Testis (tissue), 5 donors: ENCODE measurements at places on chromosomes 2 and 18. TPM values are rescaled to one million over a fixed set of nuclear protein-coding genes. Genes with fewer than 3 reads are reported as not detected.

Gene MC2R
- not detected for total RNA-seq

Gene MOGAT1
- not detected for total RNA-seq

Gene NLRC4
- total RNA-seq: 0.63 TPM

Gene FAM110C
- 13.5 TPM for total RNA-seq

Gene SCYGR7
- not detected for total RNA-seq

Gene MTX2
- total RNA-seq: 58.0 TPM

Gene TRAK2
- 15.7 TPM for total RNA-seq

Gene LYPD6
- total RNA-seq: 10.2 TPM

Gene FABP1
- total RNA-seq: not detected

Gene NYAP2
- total RNA-seq: 0.25 TPM

Gene SFT2D3
- total RNA-seq: 12.9 TPM

Gene BUB1
- 50.5 TPM for total RNA-seq

Gene GFPT1
- 25.6 TPM for total RNA-seq

Gene PREB
- 84.0 TPM for total RNA-seq

Gene CXCR4
- 9.5 TPM for total RNA-seq

- DNase-seq: no peak
Measured at GRCh38 chr2:70747284-70747683, 20.7 kb downstream of the ADD2 start.

DNA sequence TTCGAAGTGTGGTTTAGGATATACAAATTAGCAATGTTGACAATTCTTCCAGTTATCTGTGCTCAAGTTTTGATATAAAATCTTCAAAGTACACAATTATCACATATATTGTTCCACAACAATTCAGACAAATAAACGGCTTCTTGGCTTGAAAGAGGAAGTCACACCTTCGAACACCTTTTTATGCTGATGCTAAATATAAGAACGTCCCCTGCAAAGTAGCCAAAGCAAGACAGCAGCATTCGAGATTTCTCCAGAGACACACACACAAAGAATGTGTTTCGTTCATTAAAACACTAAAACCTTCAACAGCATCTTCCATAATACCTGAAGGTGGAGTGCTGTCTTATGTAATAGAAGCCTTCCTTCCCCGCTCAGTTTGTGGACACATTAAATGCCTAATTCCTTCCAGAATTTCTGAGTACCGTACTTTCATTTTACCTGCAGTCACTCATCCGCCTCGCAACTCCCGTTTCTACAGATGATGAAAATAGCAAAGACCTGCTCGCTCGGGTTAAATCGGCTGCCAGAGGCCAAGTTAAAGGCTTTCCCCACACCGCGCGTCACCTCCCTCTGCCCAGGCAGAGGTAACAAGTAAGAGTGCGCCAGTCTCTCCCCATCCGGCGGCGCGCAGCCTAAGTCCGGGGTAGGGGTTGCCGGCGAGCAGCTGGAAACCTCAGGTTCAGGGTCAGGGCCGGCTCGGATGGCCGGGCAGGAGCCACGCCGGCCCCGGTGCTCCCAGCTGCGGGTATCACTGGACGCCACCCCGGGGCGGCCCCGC is 847 bp downstream of the SERPINE2 start:
- peak; percentile 56 for DNase-seq

- DNase-seq: no peak
Measured at GRCh38 chr2:171310889-171311288, 122.9 kb downstream of the METTL8 start.

- DNase-seq: no peak
Measured at GRCh38 chr18:77147418-77147852, 14.9 kb upstream of the MBP start.

DNA sequence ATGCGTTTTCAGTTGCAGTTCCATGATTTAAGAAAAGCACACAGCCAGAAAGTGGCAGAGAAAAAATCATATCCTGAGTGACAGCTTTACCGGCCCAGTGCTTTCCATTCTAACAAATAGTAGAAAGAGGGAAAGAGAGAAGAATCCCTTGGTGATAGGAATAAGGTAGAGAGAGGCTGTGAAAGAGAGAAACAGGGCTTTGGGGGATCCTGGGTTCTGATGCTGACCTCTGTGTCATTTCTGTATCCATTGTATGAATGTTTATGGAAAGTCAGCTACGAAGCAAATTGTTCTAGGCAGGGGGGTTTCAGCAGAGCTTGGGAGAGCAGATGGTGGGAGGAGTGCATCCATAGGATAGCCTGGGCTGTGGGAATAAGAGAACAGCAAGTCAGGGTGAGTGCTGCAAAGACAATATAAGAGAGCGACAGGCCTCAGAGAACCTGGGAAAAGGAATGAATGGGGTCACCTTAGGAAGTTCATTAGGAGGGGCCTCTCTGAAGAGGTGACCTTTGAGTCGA is 203.4 kb upstream of the TNP1 start:
- DNase-seq: no peak

GRCh38 chr2:7878786-7879482 is 802.9 kb upstream of the ID2 start:
- no peak for DNase-seq

- DNase-seq: peak; percentile 90
Measured at GRCh38 chr2:241540771-241541561, 17.6 kb upstream of the BOK start.

- peak; percentile 7 for DNase-seq
Measured at GRCh38 chr2:108907822-108908712, 81.0 kb downstream of the EDAR start.

- no peak for DNase-seq
Measured at GRCh38 chr2:231452799-231453508, 11.3 kb downstream of the NCL start.

DNA sequence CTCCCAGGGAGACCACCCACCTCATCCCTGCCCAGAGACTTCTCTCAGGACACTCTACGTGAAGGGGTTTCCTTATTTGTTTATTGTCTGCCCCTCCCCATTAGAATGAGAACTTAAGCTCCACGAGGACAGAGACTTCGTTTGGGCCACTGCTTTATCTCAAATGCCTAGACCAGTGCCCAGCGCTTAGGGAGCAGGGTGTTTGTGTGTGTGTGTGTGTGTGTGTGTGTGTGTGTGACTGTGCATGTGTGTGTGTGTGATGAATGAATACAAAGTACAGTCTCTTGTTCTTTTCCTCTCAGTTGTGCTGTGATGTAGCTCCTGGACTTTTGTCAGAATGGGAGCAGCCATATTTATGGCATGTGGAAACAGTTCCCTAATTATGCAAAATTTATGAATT is 34.4 kb upstream of the CABYR start:
- no peak for DNase-seq

DNA sequence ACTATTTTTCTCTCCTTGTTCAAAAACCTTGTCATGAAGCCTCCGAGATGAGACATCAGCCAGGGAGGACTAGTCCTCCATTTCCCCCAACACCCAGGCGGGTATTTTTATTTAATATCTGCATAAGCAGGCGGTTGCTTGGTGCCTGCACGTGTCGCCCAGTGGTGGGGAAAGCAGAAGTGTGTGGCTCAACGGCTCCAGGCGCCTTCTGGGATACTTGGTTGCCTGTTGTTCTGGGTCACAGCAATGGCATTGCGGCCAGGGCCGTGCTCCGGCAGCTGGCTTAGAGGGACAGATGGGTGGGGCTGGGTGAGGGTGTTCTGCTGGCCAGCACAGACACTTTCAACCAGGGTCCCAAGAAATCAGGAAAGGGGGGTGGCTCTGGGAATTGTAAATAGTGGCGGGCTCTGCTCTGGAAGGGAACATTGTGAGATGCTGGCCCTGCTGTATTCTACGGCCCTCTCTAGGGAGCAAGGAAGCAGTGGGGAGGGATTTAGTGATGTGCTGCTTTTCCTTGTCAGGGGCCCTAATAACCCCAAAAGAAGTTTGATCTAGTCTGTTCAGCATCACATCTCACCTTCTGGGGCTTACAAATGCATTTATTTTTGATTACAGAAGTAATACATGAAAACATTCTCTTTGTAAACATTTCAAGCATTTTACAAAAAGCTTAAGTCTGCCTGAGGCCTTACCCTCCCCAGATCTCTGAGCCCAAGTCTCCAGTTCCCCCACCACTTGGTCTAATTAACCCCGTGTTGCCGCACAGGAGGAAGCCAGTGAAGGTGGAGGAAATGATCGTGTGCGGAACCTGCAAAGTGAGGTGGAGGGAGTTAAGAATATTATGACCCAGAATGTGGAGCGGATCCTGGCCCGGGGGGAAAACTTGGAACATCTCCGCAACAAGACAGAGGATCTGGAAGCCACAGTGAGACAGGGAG is 1.1 kb downstream of the VAMP8 start:
- DNase-seq: peak; percentile 41

DNA sequence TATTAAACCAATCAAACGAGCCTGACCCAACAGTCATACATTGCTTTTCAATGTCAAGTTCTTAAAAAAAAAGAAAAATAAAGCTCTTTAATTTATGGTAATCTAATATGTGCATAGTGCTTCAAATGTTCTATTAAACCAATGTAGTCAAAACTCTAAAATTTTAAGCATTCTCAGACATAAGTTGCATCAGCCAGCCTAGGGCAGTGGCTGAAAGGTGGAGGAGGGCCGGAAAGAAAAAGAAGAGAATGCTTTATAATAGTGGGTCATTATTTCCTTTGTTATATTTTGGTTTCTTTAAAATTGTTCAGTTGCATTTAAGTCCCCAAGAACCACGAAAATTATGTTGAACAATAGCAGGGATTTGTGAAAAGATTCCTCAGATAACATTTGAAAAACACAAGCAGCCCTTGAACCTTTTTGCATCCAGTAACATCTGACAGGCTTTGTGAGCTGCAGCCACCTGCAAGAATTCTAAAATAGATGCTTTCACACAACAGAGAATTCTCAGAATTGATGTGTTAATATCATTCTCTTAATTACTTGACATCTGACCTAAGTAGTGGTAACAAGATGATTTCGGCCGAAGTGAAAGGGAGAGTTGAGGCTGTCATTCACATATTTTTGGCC is 252.1 kb downstream of the CDCA7 start:
- no peak for DNase-seq

DNA sequence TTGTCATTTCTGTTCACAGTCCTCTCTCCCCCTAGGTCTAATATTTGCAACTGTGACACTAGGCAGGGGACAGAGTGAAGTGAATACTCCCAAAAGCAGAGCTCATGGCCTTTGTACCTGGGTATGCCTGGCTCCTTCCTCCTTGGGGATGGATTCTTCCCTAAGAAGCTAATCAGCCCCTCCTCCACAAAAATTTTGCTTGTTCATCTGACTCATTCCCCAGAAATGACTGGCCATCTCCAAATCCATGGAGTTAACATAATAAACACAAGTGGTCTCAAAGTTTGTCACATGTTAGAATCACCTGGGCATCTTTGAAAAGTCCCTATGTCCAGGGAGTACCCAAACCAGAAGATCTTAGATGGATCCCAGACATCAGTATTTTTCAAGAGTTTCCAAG is 65.3 kb downstream of the SUCLG1 start:
- no peak for DNase-seq

- no peak for DNase-seq
Measured at GRCh38 chr2:11775384-11775783, 29.0 kb downstream of the LPIN1 start.

DNA sequence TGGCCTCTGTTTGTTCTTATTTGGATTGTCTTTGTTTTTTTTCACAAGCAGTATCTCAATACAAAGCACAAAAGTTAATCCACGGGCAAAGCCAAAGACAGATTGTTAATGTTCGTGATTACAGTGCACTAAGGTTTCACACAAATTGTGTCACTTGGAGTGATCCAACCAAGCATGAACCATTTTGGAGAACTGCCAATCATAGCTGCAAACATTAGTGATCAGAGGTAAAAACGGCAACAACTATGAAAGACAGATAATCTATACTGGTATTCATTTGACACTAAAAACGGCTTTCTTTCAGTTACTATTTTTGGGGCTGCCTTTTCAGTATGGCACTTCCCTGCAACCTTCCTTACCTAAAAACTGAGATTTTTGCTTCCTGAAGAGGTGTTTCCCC is 213.1 kb upstream of the GULP1 start:
- DNase-seq: no peak

DNA sequence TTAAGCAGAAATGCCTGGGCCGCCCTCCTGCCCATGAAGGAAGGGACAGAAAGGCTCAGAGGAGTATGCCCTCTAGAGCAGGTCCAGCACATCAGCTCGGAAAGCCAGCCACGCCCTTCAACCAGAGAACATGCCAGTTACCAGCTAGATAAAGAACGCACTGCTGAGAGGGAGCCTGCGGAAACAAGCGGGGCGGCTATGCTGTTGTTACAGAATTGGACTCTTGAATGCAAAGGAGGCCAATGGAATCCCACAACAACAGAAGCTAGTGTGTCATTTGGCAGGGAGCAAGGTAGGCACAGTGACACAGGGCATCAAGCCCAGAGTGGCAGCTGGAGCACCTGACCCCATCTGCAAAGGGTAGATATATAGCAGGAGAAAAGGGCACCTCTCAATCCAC is 242.9 kb upstream of the ID2 start:
- no peak for DNase-seq

GRCh38 chr18:60113396-60113795 is 213.6 kb downstream of the PMAIP1 start:
- DNase-seq: no peak
